ENCODE measurements at places on chromosomes 7 and 10. TPM values are rescaled to one million over a fixed set of nuclear protein-coding genes. Genes with fewer than 3 reads are reported as not detected.

Gene CAMK2B
- 0.44 TPM for total RNA-seq

Gene FAM221A
- 24.9 TPM for total RNA-seq

Gene LIPM
- not detected for total RNA-seq

Gene GPR15LG
- total RNA-seq: not detected

Gene TMEM178B
- total RNA-seq: 22.3 TPM

Gene MYPN
- 0.05 TPM for total RNA-seq

Gene LRRTM3
- 0.32 TPM for total RNA-seq

- no peak for DNase-seq
Observed at GRCh38 chr7:47827351-47827756, 120.9 kb downstream of the PKD1L1 start.

- no peak for DNase-seq
Observed at GRCh38 chr10:43194266-43194665, 56.0 kb downstream of the CSGALNACT2 start.

Measured in WTC11 (cell line).